ENCODE measurements at places on chromosomes 16 and 17.
A peak's percentile ranks its signal among the peaks of the same experiment; 100 is the strongest.

DNA sequence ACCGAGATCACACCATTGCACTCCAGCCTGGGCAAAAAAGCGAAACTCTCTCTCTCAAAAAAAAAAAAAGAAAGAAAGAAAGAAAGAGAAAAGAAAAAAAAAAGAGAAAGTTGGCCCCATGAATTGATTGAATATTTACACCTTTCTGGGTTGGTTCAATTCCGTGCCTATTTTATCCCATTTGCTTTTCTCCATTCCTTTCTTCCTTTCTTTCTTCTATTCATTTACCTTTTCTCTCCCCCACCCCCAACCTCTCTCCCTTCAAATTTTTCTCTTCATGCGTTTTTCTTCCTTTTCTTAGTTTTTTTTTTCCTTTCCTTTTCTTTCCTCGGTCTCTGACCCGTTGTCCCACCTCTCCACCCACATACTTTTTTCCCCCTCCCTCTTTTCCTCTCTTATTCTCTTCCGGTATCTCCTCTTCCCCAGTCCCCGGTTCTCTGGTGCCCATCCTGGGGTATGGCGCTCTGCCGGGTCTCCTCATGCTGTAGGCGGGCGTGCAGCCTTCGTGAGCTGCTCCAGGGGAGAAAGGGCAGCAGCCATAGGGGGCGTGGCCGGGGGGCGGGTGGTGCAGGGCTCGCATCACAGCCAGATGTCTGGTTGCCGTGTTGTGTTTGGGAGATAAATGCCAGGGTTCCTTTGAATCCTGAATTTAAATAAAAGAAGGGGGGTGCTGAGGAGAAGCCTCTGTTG, 5.3 kb upstream of the COL1A1 start:
- peak; percentile 71 for DNase-seq

DNA sequence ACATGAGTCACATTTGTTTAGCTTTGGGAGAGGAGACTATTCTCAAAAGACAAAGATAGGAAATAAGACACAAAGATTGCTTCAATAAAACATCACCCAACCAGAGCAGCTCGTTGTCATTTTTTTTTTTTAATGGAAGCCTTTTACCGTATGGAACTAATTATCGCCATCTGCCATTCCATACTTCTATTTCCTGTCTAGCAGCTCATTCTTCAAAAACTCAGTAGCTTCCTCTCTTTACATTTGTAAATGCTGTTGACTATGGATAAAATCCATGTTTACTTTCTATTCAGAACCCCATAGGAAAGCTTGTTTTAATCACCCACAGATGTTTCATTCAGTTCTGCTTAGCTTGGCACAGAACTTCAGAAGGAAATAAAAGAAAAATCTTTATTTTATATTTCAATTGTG, 110.0 kb upstream of the PSMD7 start:
- no peak for DNase-seq

- DNase-seq, result no peak
Measured at GRCh38 chr17:38353668-38354067, 2.0 kb downstream of the SOCS7 start.

DNA sequence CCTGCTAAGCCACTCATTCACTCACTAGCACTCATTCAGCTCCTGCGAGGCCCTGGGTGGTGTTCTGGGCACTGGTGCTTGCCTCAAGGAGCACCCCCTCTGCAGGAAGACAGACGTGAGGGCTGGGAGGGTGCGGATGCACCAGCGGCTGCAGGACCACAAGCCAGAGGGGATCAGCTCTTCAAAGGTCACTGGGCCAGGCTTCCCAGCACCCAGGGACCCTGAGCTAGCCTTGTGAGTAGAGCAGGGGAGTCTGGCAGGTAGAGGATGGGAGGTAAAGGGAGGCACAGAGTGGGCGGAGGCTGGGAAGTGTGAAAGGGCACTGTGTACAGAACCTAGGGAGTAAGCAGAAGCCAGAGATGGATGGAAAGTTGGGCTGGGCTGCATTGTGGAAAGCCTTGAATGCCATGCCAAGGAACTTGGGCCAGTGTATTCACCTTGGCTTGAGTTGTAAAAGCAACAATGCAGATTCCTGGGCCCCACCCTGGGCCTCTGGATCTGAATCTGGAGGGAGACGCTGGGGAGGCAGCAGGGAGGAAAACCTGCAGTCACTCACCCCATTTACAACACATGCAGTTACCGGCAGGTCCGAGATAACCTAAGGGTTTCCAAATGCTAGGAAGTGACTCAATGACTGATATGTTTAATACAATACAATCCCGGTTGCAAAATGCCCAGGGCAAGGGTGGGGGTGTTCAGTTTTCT, 1.7 kb downstream of the IL4R start:
- peak; percentile 56 for DNase-seq

- no peak for DNase-seq
Measured at GRCh38 chr17:66364508-66364907, 62.1 kb downstream of the PRKCA start.

GRCh38 chr17:4610656-4611055, 26.3 kb downstream of the SMTNL2 start:
- DNase-seq, result no peak

DNA sequence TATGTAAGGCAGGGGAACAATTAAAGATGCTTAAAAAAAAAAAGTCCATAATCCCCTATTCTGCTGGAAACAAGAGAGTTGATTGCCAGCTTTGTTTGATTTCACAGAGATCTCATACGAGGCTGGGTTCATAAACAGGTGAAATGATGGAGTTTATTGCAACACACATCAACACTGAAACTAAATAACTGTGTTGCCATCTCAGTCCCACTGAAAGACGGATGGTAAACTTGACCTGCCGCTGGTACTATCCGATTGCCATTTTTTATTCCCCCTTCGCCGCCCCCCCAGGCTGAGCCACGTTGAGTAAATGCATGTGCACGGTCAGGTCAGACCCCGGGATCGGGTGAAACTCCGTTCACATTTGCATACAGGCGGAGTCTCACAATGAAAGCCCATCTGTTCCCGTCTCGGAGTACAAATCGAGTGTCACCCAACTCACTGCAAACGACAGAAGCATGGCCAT, 119.2 kb downstream of the SKAP1 start:
- no peak for DNase-seq

DNA sequence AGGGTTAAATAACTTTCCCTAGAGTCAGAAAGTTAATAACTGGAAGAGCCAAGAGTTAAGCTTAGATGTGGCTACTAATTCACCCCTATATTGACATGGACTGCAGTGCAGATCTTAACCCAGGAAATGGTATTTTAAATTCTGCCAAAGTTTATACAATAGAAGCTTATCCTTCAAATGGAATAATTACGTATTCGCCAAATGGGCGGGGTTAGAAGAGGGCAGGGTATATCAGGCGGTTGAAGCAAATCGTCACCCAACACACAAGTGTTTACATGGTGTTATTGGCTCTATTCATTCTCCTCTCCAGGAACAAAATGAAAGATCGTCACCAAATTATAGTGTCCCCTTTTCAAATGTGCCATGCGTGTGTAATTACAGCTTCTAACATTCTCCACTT, 182.7 kb downstream of the PRKCB start:
- no peak for DNase-seq

GRCh38 chr16:81216706-81217105, 21.8 kb upstream of the BCO1 start:
- no peak for DNase-seq

DNA sequence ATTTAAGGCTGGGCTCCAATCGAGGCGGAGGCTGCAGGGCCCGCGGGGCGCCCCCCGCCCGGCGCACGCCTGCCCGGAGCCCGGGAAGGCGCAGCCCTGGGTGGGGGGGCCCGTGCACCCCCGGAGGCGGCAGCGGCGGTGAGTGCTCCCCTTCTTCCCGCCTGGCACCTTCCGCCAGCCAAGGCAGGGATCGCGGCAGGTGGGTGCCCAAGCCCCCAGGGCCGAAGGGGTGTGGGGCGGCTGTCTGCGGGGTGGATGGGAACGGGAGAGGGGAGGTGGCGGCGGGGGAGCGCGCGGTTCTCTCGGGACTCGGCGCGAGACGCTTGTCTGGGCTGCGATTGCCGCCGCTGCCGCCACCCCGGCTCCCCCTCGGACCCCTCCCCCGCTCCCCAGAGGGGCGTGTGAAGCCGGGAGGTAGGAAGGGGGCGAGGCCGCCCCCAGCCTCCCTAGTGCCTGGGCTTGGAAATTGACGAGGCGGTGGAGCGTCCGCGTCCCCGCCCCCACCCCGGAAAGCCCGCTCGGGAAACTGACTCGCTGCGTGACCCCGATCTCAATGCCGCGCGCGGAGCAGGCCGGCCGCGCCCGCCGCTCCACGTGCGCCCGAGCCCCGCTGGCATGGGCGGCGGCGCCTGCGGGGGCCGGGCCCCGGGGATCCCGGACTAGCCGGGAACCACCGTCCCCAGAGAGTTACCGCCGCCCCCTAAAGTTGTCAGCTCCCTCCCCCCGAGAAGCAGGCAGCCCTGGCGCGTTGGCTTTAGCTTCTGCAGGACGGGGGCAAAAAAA, 231.5 kb downstream of the MRTFB start:
- peak; percentile 68 for DNase-seq

- no peak for DNase-seq
Measured at GRCh38 chr17:50556803-50557202, 3.7 kb upstream of the CACNA1G start.

DNA sequence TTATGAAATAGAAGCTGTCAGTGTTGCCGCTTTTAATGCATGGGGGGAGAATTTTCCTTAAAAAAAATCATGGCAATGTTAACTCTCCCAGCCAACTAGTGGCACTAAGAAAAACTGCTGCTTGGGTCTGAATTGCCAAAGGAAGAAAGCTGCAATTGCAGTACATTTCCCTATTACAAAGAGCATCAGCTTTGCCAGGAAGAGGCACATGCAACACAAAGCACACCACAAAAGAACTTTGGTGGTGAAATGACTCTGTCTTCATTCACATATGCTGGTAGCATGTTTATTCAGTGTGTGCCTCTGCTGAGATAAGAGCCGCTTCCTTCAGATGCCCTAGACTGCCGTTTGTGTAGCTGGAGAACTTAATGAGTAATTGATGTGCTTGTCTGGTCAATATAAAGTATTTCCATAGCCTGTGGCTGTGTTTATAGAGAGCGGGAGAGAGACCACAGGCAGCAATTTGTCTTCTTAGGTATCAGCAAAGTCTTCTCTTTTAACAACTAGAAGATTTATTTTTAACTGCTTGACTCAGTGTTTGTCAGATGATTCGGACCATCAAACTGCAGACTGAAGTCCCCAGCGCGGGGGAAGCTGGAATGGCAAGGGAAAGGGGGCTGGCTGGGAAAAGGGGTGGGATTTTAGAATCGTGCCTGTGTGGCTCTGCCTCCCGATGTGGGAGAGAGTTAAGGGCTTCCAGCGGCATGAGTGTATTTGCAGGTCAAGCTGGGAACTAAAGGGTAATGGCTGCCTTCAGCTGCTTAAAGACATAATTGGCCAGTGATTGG, 115.1 kb downstream of the MRTFB start:
- DNase-seq, result peak; percentile 68

- DNase-seq, result no peak
Measured at GRCh38 chr16:60304066-60304465, 1570.0 kb upstream of the GOT2 start.

DNA sequence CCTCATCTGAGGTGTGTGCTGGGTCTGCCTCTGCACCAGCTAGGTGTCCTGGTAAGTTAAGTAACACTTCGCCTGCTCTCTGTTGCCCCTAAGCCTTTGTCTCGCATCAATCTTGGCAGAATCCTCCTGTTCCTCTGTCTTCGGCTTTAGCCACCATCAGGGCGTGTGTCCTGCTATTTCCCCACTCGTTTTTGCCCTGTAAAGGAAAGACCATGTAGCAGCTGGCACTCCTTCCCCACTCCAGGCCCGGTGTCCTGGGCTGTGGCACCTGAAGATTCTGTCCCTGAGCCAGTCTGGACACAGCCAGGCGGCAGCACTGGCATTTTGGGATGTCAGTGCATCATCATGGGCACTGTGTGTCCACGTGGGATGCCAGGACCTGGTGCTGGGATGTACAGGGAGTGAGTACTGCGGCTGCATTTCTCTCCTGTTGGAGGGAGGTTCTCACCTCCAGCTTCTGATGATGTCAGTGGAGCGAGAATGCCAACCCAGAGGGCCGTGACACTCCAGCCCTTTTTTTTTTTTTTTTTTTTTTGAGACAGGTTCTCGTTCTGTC, 26.2 kb upstream of the FOXK2 start:
- peak; percentile 19 for DNase-seq

- no peak for DNase-seq
Measured at GRCh38 chr16:57373117-57373947, 1.0 kb downstream of the CX3CL1 start.

DNA sequence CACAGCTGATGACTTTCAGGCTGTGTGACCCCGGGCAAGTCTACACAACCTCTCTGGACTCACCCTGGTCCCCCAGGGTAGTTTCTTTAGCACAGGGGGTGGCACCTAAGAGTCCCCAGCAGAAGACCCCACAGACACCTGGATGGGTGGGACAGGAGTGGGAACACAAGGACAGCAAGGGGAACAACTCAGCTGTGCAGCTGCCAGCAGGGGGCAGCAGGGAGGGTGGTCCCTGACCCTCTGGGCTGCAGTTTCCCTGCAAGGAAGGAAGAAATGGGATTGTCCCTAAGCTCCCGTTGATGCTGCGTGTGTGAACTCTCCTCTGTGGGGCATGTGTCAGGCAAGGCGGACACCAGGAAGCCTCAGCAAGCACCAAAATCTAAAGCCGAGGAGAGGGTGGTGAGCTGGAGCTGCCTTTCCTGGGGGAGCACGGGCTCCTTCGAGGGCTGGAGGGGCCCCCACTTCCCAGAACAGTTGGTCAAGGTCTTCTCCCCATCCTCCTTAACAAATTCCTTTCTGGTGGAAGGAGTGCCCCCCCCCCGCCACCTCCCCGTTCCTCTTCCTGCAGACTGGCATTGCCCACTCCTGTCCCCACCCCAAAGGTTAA, 24.1 kb upstream of the CDH5 start:
- DNase-seq, result peak; percentile 64

DNA sequence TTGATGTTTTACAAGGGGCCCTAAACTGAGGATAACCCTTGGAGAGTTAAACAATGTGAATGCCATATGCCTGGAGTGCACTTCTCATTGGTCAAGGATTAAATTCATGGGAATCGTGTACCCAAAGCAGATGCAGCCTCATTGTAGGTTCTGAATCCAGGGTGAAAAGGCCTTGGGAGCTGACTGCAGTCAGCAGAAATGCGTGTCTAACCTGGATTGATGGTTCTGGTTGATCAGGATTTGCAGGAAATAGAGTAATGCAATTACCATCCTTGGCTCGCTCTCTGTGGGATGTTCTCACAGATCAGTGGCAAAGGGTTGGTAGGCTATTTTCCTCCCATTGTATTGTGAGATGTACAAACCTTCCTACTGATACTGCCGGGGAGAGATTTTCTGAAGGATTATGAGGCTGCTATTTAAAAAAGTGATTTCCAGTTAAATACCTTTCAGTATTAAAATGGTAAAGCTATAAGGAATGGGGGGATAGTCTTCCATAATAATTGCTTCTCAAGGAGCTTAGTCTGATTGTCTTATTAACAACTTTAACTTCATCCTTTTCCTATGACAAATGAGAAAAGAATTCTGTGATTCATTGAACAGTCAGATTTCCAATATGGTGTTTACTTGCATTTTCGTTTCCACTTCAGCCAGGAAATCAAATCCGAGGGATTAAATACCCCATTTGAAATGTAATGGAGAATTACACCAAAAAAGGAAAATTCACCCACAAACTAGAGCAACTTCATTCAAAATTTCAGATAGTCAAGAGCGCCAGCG, 1028.1 kb upstream of the EEF2KMT start:
- no peak for DNase-seq

Data from mesendoderm (in vitro differentiated cells).